ENCODE measurements at places on chromosomes 11 and 22.
A peak's percentile ranks its signal among the peaks of the same experiment; 100 is the strongest.

- no peak for DNase-seq
Observed at GRCh38 chr11:20015101-20015500, 145.2 kb downstream of the DBX1 start.

DNA sequence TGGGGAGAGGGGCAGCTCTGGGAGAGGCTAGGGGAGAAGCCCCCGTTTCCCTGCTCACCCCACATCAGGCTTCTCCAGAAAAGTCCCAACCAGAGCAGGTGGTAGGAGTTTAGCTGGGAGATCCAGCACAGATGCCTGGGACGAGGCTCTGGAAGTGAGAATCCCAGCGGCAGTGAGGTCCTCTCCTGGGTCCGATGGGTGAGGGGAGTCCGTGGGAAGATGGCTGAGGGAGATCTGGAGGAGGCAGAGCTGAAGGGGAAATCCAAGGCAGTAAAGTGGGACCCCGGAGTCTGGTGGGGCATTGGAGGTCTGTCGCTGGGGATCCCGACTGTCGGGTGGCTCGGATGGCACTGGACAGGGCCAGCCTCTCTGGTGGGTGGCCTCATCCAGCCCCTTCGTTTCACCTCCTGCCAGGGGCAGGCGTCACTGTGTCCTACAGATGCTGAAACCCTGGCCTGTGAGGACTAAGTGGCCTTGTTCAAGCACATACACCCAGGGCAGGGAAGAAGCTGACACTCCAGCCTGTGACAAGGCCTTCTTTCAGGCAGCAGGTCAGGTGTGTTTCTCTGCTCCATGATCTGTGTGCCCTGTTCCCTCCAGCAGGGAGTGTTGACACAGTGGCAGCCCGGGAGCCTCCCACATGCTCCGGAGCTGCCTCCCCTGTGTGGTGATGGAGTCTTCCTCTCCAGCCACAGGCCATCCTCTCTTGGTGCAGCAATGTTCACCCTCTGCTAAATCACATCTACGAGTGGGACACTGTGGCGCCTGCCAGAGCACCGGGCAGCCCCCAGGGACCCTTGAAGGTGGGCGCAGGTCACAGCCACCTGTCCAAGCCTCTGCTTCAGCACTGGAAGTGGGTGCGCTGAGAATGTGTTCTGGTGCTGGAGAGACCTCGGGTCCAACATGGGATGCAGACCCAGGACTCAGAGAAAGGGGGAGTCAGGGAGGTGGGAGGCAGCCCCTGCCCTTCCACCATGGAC is 850.8 kb downstream of the BRD1 start:
- no peak for DNase-seq

GRCh38 chr11:128956401-128957201 is 13.9 kb upstream of the TP53AIP1 start:
- DNase-seq, result peak; percentile 74

GRCh38 chr11:65260756-65261590 is 789 bp upstream of the POLA2 start:
- DNase-seq, result no peak

- peak; percentile 67 for DNase-seq
Observed at GRCh38 chr11:79400717-79401330, 40.0 kb downstream of the TENM4 start.

GRCh38 chr11:35237860-35238715 is 99.1 kb downstream of the CD44 start:
- no peak for DNase-seq
